T-helper 1 cell (primary cell): ENCODE measurements at places on chromosomes 5 and 9.

GRCh38 chr5:34775886-34776285 lies 63.1 kb upstream of the TTC23L start:
- no peak for DNase-seq

DNA sequence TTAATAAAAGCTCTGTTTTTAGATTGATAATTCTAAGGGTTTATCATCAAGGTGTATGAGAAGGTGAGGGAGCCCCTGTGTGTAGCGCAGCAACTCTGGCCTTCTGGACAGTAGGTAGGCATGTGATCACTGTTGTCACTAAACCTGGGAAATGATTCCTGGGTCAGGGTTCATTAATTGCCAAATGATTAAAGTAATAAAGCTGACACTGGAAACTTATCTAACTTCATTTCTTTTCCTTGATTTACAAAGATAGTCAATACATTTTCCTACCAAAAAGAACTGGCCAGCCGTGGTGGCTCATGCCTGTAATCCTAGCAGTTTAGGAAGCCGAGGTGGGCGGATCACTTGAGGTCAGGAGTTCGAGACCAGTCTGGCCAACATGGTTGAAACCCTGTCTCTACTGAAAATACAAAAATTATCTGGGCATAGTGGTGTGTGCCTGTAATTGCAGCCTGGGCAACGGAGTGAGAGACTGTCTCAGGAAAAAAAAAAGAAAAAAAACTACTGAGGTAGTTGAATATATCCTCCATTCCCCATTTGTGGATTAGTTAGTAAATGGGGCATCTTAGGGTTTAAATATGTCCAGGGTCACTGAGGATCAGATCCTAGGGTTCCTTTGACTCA lies 2.4 kb downstream of the EHMT1 start:
- DNase-seq = no peak

GRCh38 chr5:142110046-142110531 lies 1.5 kb downstream of the NDFIP1 start:
- no peak for DNase-seq

DNA sequence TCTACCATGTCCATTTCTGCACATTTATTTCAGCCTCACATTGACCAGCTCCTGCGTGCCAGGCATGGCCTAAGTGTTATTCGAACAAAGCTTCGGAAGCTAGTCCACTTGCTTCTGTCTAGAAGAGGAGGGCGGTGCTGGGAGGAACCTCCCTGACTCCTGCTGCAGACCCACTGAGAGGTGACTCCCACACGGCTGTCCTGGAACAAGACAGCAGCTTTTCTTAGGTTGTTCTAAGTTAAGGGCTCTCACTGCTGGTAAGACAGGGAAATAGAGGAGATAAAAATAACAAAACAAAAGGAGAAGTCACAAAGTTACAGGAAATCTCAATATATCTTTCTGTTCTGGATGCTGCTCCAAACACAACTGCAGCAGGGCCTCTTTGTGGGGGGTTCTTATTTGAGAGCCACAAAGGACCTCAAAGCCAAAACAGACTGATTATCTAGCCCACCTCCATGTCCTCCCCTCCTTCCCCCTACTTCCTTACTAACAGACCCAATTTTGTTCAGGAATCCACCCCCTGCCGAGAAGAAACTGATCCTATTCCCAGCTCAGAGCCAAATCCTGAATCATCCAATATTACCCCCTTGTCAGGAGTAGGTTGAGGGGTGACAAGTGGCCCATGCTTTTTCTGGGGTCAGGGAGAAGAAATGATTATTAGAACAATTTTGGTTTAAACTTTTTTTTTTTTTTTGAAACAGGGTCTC lies 28.4 kb upstream of the KCNIP1 start:
- DNase-seq = no peak

DNA sequence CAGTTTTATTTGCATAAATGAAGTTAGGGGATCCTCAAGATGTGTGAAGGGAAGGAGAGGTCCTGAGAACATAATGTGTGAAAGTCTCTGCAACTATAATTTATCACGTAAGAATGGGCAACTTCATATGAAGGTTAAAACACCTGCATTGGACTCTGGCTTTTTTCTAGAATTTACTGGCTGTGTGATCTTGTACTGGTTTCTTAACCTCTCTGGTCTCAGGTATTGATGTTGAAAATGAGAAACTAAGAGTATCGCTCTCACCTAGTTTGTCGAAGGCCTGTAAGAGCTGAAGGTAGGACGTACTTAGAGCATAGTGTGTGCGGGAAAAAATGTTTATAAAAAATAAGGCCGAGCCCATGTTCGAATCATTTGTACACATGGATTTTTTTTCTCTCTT lies 280.5 kb downstream of the ICE1 start:
- DNase-seq = no peak

GRCh38 chr5:159155960-159156359 lies 53.4 kb downstream of the RNF145 start:
- no peak for DNase-seq

DNA sequence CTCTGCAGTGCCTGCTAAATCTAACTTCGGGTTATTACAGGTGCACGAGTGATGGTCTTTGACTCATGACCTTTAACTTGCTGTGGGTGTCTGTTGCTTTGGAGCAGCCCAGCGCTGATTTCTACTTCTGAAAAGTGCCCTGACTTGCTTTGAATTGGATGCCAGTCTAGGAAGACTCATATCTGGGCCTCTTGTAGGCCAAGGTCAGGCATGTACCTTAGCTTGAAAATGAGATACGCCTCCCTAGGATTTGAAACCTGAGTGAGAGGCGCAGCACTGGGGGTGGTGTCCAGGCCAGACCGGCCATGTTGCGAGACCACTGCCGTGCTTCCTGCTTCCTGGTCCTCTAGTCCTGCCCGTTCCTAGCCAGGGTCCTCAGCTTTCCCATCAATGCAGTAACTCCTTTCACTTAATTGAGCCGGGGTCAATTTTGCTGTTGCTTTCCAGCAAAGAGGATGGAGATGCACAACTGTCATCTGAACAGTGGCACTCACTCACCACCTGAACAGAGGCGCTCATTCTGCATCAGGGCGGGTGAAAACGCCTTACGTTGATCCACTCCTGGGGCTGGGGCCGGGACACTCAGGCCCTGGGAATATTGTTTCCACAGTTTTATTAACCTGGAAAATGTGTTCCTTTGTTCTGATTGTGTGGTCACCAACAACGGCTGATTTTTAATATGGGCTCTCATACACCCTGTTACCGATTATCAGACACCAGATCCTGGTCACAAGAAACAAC lies 14.3 kb downstream of the PCAT7 start:
- DNase-seq = no peak

- DNase-seq = no peak
Observed at GRCh38 chr9:131774636-131775035, 34.8 kb upstream of the RAPGEF1 start.

DNA sequence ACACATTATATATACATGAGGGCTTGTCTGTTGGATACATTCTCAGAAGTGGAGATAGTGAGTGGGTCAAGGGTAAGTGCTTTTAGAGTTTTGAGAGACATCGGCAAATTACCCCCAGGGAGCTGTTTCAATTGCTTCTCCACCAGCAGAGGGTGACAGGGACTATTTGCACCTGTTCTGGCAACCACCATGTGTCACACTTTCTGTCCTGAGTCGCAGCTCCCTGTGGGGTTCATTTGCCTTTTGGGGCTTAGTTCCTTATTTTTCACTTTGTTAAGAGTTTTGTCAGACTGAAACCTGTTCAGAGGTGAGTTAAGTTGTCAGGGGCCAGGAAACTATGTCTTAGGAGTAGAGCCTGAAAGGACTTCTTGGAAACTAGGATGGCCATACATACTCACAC lies 20.1 kb upstream of the SLC36A1 start:
- DNase-seq = no peak

- no peak for DNase-seq
Observed at GRCh38 chr9:7033076-7034045, 275.6 kb downstream of the KDM4C start.

DNA sequence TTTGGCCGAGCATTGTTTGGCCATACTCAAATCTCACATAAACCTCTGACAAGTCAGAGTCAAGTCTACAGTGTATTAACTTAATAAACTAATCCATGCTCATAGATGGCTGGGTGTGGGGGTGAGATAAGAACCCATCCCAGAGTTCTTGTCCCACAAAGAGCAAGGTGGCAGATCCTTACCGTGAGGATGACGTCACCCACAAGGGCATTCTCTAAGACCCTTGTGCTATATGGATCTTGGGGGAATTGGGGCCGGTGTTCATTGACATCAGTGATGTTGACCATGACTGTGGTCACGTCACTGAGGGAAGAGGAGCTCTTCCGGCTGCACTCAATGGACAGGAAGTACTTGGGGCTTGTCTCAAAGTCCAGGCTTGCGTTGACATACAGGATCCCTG lies 62.1 kb downstream of the FAT2 start:
- no peak for DNase-seq

- DNase-seq = no peak
Observed at GRCh38 chr9:116859763-116860162, 172.7 kb downstream of the TRIM32 start.
